Activated B cell treated with CpG ODN at 0.5 μM for 24 hours (primary cell): ENCODE measurements at places on chromosomes 6 and 20. TPM values are rescaled to one million over a fixed set of nuclear protein-coding genes. Genes with fewer than 3 reads are reported as not detected.

LY86 gene
- 57.6 and 58.1 TPM in 2 replicates for total RNA-seq

- no peaks in the 10 kb centered on the region for H3K4me1 ChIP-seq
- no peak overlapping the region for H3K4me3 ChIP-seq
- peaks cover 5% of the 10 kb centered on the region for H3K27me3 ChIP-seq
- H3K27ac ChIP-seq: no peak overlapping the region
- no peaks in the 10 kb centered on the region for H3K36me3 ChIP-seq
These were observed 205.5 kb downstream of the ZNF217 start for GRCh38 chr20:53387983-53388675.

DNA sequence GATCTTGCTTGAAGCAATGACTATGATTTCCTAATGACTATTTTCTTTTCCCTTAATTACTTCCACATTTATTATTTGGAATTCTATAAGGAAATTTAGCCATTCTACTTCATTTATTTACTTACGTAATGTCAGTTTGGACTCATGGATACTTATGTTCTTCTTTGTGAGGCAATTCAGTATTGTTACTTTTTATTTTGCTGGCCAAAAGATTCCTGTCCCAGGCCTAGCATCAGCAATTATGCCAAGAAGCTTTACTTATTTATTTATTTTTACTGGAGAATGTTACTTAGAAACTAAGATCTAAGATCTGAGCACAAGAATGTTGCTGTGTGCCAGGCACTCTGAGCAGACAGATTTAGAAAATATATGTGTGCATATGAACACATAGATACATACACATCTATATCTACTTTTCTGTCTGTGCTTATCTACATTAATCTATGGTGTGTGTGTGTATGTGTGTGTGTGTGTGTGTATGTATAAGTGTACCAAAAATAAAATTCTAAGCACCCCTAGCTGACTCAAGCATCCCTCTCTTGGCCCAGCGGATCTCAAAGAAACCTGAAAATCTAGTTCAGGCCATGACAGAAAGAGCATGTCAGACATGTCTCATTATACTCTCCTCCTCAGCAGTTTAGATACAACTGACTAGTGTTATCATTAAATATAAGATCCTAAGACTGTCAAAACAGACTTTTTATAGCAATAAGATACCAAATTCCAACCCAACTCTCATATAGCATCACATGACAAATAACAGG lies 640.0 kb upstream of the GJE1 start:
- no peaks in the 10 kb centered on the region for H3K36me3 ChIP-seq
- H3K4me3 ChIP-seq: no peak overlapping the region
- no peaks in the 10 kb centered on the region for H3K27me3 ChIP-seq
- H3K4me1 ChIP-seq: peaks cover 23% of the 10 kb centered on the region

DNA sequence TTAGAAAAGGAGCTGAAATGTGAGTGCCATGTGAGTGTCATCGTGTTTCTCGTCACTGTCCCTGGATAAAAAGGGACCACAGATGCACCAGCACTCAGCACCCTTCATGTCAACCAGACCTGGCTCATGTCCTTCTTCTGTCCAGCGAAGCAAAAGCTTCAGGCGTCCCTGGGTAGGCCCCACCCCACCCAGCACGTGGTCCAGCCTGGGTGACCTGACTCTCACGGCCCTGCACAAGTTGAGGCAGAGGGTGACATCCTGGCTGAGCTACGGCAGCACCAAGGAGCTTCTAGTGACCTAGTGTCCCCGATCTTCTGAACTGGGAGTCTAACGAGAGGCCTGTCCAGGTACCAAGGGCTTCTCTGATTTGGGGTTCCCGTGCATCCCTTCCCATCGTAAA lies 37.8 kb downstream of the PSMG4 start:
- no peak for DNase-seq
- no peaks in the 10 kb centered on the region for H3K4me1 ChIP-seq
- no peaks in the 10 kb centered on the region for H3K36me3 ChIP-seq
- no peak overlapping the region for H3K4me3 ChIP-seq
- no peak overlapping the region for H3K27ac ChIP-seq
